Breast epithelium (tissue), 4 donors: ENCODE measurements at places on chromosomes 11 and 22. TPM values are rescaled to one million over a fixed set of nuclear protein-coding genes. Genes with fewer than 3 reads are reported as not detected.

C11orf87 gene
- not detected for total RNA-seq

- H3K4me3 ChIP-seq = no peak overlapping the region
- H3K27ac ChIP-seq = no peak overlapping the region
- DNase-seq = no peak
- no peaks in the 10 kb centered on the region for H3K4me1 ChIP-seq
- no peaks in the 10 kb centered on the region for H3K36me3 ChIP-seq
Observed at GRCh38 chr22:49475253-49475652, 352.4 kb downstream of the BRD1 start.

DNA sequence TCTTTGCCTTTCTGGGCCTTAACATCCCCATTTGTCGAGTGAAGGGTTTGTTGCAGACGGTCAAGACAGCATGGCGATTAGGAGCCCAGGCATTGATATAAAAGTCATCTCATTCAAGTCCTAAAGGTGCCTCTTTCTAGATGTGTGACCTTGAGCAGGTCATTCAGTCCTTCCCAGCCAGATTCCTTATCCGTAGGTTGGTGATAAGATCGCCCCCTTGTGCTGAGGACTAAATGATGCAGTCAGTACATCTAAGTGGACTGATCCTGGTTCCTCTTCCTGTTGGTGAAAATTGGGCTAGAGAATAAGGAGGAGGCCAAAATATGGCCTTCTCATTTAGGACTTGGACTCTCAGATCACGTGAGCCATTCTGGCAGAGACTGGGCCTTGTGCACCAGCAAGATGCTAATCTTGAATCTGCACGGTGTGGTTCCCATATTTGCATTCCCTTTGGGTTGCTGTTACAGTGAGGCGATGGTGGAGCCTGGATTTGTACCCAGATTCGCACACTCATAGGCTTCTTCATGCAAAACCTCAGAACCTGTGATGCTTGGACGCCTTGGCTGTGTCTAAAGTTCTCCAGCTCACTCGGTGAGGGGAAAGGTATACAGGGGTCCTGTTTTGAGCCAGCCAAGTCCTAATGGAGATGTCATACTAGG, 156.8 kb downstream of the MYO18B start:
- peaks cover 11% of the 10 kb centered on the region for H3K27me3 ChIP-seq
- no peak overlapping the region for H3K27ac ChIP-seq
- DNase-seq = no peak
- H3K36me3 ChIP-seq = no peaks in the 10 kb centered on the region
- H3K4me3 ChIP-seq = no peak overlapping the region

EMID1 gene
- total RNA-seq = 1.1 TPM

DNA sequence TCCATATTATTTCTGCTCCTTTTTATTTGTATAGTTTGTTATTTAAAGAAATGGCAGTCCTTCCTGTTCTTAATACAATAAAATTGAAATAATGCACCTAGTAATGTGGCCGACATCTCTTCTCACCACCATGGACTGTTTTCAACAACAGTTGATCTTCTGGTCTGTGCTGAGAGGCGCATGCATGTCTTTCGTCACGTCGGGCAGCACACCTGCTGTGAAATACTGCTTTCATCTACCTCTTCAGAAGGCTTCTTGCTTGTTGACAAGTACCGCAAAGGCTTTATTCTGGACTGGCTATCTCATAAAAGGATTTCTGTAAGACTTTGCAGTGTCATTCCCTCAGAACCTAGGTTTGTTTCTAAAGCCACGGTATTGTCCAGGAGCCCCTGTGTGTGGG, 13.9 kb upstream of the MYO18B start:
- no peak overlapping the region for H3K27ac ChIP-seq
- H3K27me3 ChIP-seq = no peaks in the 10 kb centered on the region
- no peaks in the 10 kb centered on the region for H3K4me1 ChIP-seq
- DNase-seq = no peak
- no peak overlapping the region for H3K4me3 ChIP-seq
- H3K36me3 ChIP-seq = no peaks in the 10 kb centered on the region

GRCh38 chr22:25068707-25069106, 116.2 kb downstream of the KIAA1671 start:
- H3K27me3 ChIP-seq = no peaks in the 10 kb centered on the region
- no peak overlapping the region for H3K27ac ChIP-seq
- DNase-seq = no peak
- no peaks in the 10 kb centered on the region for H3K36me3 ChIP-seq

GRCh38 chr11:12518606-12519385, 141.4 kb downstream of the PARVA start:
- no peak overlapping the region for H3K4me3 ChIP-seq
- no peak for DNase-seq

- H3K27ac ChIP-seq = no peak overlapping the region
- no peaks in the 10 kb centered on the region for H3K36me3 ChIP-seq
- H3K4me1 ChIP-seq = peaks cover 19% of the 10 kb centered on the region
- no peaks in the 10 kb centered on the region for H3K27me3 ChIP-seq
- H3K4me3 ChIP-seq = no peak overlapping the region
Observed at GRCh38 chr11:66084821-66085475, 14.9 kb downstream of the PACS1 start.

- no peak overlapping the region for H3K27ac ChIP-seq
- no peaks in the 10 kb centered on the region for H3K36me3 ChIP-seq
- H3K27me3 ChIP-seq = no peaks in the 10 kb centered on the region
- DNase-seq = no peak
- no peak overlapping the region for H3K4me3 ChIP-seq
Observed at GRCh38 chr22:23530766-23531282, 49.3 kb downstream of the IGLL1 start.

OR8D4 gene
- not detected for total RNA-seq

MRGPRF gene
- total RNA-seq = 12.9 TPM

DNA sequence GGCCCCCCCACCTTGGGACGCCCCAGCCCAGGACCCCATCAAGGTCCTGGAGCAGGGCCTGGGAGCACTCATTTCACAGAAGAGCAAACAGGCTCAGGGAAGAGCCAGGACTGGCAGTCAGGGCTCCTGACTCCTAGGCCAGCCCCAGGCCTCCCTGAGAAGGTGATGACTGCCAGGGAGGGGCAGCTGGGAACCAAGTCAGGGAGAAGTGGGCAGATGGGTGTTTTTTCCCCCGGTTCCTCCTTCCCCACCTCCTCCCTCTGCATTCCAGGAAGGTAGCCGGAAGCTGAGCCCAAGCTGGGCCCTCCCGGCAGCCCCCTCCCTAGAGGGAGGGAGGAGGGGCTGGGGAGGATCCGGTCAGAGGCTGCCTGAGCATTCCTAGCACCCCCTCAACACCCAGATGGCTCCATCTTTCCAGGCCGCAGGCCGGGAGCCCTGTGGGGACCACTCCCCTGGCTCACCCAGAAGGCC, 19.6 kb downstream of the MYRF start:
- no peak for DNase-seq
- H3K4me3 ChIP-seq = no peak overlapping the region
- no peak overlapping the region for H3K27ac ChIP-seq
- no peaks in the 10 kb centered on the region for H3K36me3 ChIP-seq
- no peaks in the 10 kb centered on the region for H3K27me3 ChIP-seq

- H3K4me3 ChIP-seq = no peak overlapping the region
- H3K27me3 ChIP-seq = no peaks in the 10 kb centered on the region
- no peaks in the 10 kb centered on the region for H3K4me1 ChIP-seq
- no peak for DNase-seq
- H3K36me3 ChIP-seq = no peaks in the 10 kb centered on the region
- H3K27ac ChIP-seq = no peak overlapping the region
Observed at GRCh38 chr11:102783720-102784119, 3.3 kb upstream of the MMP10 start.

DNA sequence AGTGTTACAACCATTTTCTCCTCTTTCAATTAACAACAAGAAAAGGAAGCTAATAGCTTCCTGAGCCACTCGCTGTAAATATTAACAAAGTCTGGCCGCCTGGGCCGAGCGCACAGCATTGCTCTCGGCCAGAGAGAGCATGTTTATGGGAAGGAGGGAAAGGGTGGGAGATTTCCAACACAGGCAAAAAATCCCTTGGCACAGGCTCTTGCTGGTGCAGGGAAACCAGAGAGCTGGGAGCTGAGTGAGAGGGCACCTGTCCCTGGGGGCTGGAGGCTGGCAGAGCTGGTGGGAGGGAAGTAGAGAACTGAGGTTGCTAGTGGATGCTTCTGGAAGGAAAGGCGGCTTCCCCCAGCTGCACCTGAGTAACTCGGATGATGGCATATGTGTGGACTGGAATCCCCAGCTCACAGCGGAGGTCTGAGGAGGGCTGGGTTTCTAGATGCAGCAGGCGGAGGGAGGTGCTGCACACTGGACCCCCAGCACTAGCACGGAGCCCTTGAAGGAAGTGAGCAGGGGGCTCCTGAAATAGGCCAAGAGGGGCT, 59.6 kb downstream of the FLRT1 start:
- H3K27ac ChIP-seq = no peak overlapping the region
- no peak overlapping the region for H3K4me3 ChIP-seq
- no peaks in the 10 kb centered on the region for H3K36me3 ChIP-seq
- no peak for DNase-seq

DNA sequence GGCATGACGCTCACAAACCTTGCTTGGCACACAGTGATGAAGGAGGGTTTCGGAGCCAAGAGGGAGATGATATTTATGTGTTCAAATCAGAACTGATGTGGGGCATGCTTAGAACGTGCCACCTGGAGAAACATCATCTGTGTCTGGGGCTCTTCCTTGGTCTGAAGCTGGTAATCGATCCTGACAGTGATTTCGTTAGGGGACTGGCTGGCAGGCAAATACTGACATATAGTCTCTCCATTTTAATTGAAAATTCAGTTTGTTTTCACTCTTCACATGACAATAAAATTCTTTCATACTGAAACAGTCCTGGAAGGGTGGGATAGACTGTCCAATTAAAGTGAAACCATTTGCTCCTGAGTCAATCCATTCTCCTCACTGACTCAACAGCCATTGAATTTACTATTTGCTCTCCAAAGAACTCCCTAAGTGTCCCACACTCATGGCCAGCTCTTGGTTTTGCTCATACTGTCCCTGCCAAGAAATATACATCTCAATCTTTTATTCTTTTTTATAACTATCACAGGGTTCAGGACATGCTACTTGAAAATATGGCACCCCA, 134.8 kb downstream of the TRPC6 start:
- no peak for DNase-seq
- H3K27ac ChIP-seq = no peak overlapping the region
- H3K4me1 ChIP-seq = no peaks in the 10 kb centered on the region
- no peaks in the 10 kb centered on the region for H3K27me3 ChIP-seq
- no peak overlapping the region for H3K4me3 ChIP-seq
- H3K36me3 ChIP-seq = no peaks in the 10 kb centered on the region

DNA sequence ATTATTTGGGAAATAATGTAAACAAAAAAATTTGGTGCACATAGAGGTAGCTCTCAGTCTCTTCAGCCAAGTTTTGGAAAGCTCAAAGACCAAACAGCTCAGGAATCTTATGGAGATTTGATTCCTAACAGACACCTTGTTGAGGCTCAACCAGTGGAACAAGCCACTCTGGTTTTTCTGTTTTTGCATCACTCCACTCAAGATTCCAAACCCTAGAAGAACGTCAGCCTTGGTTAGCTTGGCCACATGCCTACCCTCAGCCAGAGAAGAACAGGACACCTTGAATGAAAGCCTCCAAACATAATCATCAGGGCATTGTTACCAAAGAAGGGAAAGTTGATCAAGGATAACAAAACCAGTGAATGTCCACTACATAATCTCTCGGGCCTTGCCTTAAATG, 3.8 kb upstream of the SMCO4 start:
- DNase-seq = no peak
- no peak overlapping the region for H3K4me3 ChIP-seq
- H3K27ac ChIP-seq = no peak overlapping the region
- H3K27me3 ChIP-seq = no peaks in the 10 kb centered on the region
- no peaks in the 10 kb centered on the region for H3K4me1 ChIP-seq

LRFN4 gene
- 5.2 TPM for total RNA-seq

TSGA10IP gene
- total RNA-seq = not detected

DNA sequence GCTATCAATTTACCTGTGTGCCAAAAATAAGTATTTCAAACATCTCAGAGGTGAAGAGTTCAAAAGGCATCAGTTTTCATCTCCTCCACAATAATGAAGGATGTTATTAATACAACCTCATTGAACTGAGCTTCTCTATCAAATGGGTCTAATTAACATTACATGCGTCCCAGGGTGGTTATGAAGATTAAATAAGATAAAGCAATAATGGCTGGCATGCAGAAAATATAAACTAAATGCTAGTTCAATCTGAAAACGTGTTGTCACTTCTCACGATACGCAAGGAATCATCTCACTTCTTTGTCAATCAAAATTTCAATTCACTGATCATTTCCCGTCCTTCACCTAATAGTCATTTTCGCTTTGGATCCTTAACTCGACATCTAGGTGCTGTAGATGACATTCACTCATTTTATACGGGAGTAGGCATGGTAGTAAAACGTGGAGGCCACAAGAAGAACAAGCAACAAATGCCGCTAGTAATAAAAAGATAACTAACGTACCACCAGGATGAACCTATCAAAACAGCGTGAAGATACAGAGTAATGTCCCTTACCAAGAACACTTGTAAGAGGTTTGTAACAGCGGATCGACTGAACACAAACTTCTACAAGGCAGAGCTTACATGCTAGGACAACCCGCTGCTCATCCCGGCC, 918 bp downstream of the CHORDC1 start:
- H3K4me3 ChIP-seq = peak overlapping the region; percentile 93
- H3K36me3 ChIP-seq = no peaks in the 10 kb centered on the region
- DNase-seq = no peak
- no peaks in the 10 kb centered on the region for H3K27me3 ChIP-seq
- peak overlapping the region; percentile 95 for H3K27ac ChIP-seq

ZNF280A gene
- total RNA-seq = not detected

GRCh38 chr11:41714101-41714500, 254.6 kb upstream of the LRRC4C start:
- no peak overlapping the region for H3K27ac ChIP-seq
- H3K4me3 ChIP-seq = no peak overlapping the region
- DNase-seq = no peak

PDGFD gene
- 21.8 TPM for total RNA-seq

GRCh38 chr11:122714004-122714403, 58.5 kb downstream of the UBASH3B start:
- H3K27ac ChIP-seq = no peak overlapping the region
- no peaks in the 10 kb centered on the region for H3K27me3 ChIP-seq
- no peaks in the 10 kb centered on the region for H3K4me1 ChIP-seq
- no peak overlapping the region for H3K4me3 ChIP-seq

DNA sequence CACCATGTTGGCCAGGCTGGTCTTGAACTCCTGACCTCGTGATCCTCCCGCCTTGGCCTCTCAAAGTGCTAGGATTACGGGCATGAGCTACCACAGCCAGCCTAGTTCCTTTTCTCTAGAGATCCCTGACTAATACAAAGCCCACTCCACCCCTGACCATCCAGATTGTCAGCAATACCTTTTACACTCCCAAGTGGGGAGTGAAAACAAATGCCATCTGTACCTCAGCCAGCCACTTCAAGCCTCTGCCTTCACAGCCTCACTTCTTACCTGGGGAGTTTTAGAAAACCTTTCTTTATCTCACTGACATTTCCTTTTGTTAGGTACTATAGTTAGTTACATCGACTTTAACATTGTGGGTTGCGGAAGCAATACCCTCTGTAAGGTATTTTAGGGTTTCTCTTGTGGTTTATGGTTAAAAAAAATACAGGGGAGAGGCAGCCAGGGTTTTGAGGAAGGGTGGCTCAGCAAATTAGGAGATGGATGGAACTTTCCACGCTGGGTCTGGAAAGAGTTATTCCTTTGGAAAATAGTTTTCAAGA, 8.9 kb downstream of the TOM1 start:
- no peaks in the 10 kb centered on the region for H3K36me3 ChIP-seq
- no peak for DNase-seq
- H3K4me1 ChIP-seq = peaks cover 6% of the 10 kb centered on the region
- H3K27ac ChIP-seq = no peak overlapping the region
